ENCODE measurements at places on chromosomes 4 and X.

GRCh38 chrX:107700790-107701189 lies 72.5 kb downstream of the PRPS1 start:
- no peak for DNase-seq

- DNase-seq, result no peak
Observed at GRCh38 chr4:2932321-2932950, 30.8 kb downstream of the NOP14 start.

DNA sequence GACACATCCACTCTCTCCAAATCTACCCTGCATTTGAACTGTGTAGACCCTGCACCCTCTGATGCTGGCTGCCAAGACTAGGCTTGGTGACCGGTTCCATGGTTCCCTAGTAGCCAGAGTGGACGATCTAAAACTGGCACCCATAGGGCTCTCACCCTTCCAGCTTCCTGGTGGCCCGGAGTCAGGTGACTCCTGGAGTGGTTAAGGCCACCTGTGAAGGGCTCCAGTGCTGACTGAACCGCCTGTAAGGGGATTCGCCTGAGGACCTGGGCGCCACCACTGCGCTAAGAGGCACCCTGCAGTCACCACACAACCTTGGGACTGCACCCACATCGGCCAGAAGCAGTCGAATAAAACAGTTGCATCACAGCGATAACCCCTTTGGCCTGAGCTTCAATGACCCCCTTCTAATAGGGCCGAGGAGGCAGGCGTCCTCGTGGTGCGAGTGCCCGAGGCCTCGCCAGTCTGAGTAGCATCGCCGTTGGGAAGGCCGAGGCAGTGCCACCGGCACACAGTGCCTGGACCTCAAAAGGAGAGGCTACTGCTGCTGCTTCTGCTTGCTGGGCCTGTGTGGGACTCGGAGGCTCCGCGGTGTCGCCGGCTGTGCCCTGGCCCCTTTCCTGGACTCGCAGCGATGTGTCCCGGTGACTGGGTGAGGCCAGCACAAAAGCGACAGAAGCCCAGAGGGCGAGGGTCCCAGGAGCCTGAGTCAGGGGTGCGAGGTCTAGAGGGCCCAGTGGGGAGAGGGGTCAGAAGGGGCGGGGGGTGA lies 6.5 kb downstream of the HMX1 start:
- no peak for DNase-seq

- DNase-seq, result no peak
Observed at GRCh38 chrX:11619441-11619840, 46.3 kb downstream of the ARHGAP6 start.

DNA sequence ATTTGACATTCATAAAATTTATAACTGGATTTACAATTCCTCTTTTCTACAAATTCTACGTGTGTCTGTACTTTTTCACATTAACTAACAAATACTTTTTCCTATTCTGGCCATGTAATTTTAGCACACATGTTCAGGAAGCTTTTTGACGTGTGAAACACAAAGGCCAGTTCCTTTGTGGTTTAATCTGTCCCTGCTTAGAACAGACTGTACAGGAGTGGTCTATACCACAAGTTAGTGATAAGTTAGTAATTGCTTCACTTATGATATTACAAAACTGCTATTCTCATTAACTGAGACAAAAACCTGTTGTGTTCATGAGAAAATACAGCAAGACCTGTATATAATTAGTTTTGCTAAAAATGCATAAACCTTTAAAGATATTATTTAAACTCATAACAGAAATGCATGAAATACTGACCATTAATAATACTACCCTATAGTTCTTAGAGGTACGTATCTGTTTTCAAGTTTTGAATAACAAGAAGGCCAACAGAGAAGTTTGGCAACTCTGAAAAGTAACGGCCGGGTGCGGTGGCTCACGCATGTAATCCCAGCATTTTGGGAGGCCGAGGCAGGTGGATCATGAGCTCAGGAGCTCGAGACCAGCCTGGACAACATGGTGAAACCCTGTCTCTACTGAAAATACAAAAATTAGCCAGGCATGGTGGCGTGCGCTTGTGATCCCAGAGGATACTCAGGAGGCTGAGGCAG lies 13.7 kb upstream of the AREG start:
- DNase-seq, result no peak

GRCh38 chrX:8939322-8939721 lies 94.6 kb downstream of the FAM9B start:
- no peak for DNase-seq

GRCh38 chr4:1797861-1798579 lies 4.9 kb downstream of the FGFR3 start:
- DNase-seq, result no peak

DNA sequence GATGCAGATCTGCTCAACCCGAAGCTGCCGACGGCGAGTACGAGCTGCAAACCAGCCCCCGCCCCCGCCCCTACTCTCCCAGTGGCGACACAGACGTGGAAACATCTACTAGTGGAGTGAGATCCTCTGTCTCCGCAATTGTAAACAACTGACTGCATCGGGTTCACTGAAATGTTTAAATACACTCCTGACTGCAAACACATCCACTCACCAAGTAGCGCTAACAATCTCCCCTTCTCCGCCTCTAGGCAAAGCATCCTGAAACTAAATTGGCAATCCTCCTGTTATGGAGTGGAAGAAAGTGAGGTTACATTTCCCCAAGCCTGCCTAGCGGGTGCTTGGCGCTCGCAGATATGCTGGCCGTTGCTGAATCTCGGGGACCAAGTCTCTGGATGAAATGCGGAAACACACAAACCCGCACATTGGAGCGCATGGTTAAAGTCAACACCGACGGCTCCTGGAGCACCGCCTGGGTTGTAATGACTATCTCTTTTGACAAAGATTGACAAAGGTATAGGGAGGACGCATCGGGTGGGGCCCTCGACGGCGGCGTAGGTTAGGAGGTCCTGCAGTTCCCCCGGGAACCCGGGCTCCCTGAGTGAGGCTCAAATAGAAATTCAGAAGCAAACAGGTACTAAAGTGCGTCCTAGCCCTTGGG lies 117.0 kb upstream of the TEX13C start:
- no peak for DNase-seq

DNA sequence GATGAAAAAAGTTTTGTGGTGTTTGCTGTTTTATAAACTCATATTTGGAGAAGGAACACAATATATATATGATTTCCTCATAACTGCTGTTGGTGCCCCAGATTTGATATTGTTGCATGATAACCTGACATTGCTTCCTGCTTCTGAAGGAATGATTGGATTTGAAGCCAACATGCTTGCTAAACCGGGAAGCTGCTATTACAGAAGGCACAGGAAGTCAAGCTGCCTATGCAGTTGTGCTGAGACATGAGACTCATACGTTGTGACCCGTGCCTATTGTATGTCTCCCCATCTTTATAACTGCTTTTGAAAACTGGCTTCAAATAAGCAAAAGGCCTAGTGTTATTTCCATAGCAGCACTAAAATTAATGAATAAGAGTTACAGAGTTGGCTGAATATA lies 32.9 kb downstream of the GAB1 start:
- DNase-seq, result no peak

GRCh38 chr4:158182736-158183135 lies 9.9 kb upstream of the GASK1B start:
- DNase-seq, result no peak

GRCh38 chr4:156036496-156036895 lies 82.8 kb upstream of the CTSO start:
- no peak for DNase-seq

DNA sequence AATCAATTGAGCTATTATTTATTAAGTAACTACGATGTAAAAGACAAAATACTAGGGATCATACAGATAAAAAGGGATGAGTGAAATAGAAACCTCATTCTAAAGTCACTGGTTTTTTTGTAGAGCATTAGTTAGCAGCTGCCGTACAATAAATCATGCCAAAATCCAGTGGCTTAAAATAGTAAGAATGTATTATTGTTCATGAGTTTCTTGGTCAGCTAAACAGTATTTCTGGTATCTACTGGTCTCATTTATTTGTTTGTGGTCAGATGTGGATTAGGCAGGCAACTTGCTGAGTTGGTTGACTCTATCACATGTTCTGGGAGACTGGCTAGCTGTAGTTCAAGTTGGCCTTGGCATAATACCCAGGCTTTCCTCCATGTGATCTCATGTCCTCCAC lies 667.3 kb downstream of the GALNTL6 start:
- no peak for DNase-seq

DNA sequence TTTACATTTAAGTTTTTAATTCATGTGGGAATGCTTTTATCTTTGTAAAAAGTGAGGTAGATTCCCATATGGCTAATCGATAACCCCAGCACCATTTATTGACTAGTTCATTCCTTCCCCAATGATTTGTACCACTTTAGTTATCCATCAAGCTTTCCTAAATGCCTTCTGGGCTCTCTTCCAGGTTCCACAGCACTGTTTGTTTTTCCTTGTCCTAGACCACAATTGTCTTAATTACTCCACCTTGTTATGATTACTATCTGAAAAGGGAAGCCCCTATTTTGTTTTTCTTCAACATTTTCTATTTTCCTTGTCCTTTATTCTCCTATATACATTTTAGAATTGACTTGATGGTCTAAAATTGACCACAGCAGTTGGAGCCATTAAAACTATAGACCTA lies 48.5 kb upstream of the GPRIN3 start:
- DNase-seq, result no peak

GRCh38 chr4:122701061-122701460 lies 31.4 kb upstream of the BBS12 start:
- no peak for DNase-seq

- no peak for DNase-seq
Observed at GRCh38 chr4:53830511-53830910, 233.9 kb downstream of the CHIC2 start.

GRCh38 chrX:135520553-135521404 lies at the start of gene INTS6L:
Gene INTS6L, plus strand, starts transcription at chrX:135520660. Its CDS starts 333 bp downstream, at chrX:135520993.
- DNase-seq, result peak; percentile 78
